Lung (tissue), 17 donors: ENCODE measurements at places on chromosomes 7 and 10. TPM values are rescaled to one million over a fixed set of nuclear protein-coding genes. Genes with fewer than 3 reads are reported as not detected.

DNA sequence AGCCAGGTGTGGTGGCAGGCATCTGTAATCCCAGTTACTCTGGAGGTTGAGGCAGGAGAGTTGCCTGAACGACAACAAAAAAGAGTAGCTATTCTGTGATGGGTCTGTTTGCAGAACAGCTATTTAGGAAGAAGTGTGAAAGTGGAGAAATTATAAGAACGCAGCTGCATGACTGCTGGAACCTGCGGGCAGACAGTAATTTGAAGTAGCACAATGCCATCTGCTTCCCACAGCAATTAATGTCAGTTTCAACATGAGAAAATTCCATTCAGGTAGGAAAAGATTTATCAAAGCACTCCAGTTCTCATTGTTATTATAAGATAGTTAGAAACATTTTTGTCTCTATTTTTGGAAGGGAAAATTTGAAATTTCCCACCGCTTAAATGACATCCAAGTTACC, 21.5 kb downstream of the LAMB1 start:
- no peak for DNase-seq

The KEL gene
- total RNA-seq: 0.52 TPM

- no peak for DNase-seq
These were observed 75.9 kb downstream of the EBF3 start for GRCh38 chr10:129887986-129888783.

- DNase-seq: no peak
These were observed 268.5 kb downstream of the DNAJB9 start for GRCh38 chr7:108838198-108838597.

- DNase-seq: no peak
These were observed 70.2 kb downstream of the CAV1 start for GRCh38 chr7:116595063-116595462.

The SKIDA1 gene
- 1.4 TPM for total RNA-seq

DNA sequence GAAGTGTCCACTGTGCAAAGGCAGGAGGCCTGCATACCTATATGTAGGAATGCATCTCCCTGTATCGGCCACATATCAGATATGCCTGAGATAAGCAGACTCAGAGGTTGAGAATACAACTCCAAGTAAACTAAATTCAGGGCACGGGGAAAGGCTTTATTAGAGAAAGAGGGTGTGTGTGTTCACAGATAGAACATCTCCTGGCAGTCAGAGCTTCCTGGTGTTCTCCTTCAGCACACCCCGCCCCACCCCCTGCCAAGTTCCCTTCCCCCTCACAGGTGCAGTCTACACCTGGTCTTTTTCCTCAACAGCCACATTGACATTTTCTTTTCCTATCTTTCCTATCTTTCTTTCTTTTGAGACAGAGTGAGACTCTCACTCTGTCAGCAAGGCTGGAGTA, 17.1 kb downstream of the GBX1 start:
- DNase-seq: no peak

DNA sequence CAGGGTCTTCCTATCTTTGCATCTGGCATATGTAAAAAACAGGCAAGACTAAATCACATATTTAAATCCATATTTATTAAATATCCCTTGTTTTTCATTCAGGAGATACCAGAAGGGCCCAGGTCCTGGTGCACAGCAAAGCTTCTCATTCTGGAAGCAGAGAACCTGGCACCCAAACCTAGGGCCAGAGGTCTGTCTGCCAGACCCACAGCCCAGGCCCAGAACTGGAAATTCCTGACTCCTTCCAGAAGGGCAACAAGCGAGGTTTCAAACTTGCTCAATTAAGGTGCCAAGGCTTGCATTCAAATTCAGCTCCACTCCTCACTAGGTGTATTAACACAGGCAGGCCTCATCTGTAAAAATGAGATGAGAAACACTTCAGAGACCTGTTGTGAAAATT, 4.2 kb upstream of the MYO1G start:
- no peak for DNase-seq
